ENCODE measurements at places on chromosomes 3 and 15.

GRCh38 chr3:13080591-13080990 is 7.4 kb upstream of the IQSEC1 start:
- DNase-seq = no peak

GRCh38 chr3:178059119-178059518 is 477.1 kb upstream of the KCNMB2 start:
- DNase-seq = no peak

DNA sequence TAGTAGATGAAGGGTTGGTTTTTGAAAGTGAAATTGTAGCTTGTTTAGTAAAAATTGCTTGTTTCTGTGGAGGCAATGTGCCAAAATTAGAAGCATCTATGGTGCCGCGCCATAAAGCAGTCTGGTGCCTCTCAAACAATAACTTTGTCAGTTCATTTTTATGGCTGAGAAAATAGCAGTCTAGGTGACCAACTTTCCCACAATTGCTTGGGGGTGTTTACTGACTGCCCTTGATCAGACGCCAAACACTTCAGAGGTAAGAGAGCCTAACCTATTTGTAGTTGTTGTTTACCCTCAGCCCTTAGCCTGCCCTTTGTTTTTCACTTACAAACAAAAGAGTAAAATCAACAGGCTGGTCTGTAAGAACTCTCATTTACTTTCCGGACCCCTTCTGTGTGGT is 174.5 kb downstream of the FNDC3B start:
- no peak for DNase-seq

DNA sequence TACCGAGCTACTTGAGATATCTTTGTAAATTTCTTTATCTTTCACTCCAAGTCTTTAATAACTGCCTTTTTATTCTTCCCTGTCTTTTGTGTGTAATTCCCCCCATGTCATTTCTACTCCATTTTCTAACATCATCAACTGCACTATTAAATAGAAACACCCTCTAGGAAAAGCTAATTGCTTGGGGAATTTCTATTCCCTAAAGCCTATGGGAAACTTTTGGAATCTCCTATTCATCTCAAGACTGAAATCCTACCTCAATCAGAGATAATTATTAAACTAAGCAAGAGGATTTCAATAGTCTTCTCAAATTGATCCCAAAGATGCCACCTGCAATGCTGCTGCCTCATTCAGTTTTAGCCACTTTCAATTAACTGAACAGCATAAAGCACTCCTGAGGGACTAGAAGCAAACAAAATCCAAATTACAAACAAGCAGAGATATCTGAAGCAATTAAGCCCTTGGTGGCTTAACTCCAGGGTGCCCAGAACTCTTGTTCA is 598.7 kb downstream of the IGSF11 start:
- no peak for DNase-seq

GRCh38 chr3:97487587-97487986 is 277.0 kb upstream of the ARL6 start:
- no peak for DNase-seq

DNA sequence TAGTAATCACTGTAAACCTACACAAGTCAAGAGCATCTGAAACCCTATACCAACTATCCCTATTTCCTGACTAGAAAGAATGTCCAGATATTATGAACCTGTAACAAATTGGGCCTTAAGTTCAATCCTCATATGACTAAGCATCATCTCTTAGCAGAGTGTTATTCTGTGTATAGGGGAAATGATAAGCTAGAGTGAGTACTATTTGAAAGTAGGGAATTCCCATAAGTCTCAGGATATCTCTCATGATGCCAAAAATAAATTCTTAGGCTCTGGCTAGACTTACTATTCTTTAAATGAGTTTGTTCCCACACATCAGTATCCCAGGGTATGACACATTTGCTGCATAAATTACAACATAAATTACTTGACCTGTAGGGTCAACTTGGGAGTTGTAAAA is 15.3 kb downstream of the MRPL47 start:
- no peak for DNase-seq

- DNase-seq = no peak
Measured at GRCh38 chr3:142945023-142945422, 18.5 kb downstream of the PAQR9 start.

GRCh38 chr3:118529554-118529953 is 505.1 kb downstream of the IGSF11 start:
- no peak for DNase-seq

GRCh38 chr15:93107646-93108045 is 18.6 kb upstream of the RGMA start:
- DNase-seq = no peak

GRCh38 chr15:66838671-66839239 is 136.7 kb downstream of the SMAD6 start:
- DNase-seq = no peak

GRCh38 chr15:40952301-40952900 is 870 bp upstream of the CHAC1 start:
- DNase-seq = no peak

GRCh38 chr3:23232016-23232415 is 28.9 kb downstream of the UBE2E2 start:
- DNase-seq = no peak

DNA sequence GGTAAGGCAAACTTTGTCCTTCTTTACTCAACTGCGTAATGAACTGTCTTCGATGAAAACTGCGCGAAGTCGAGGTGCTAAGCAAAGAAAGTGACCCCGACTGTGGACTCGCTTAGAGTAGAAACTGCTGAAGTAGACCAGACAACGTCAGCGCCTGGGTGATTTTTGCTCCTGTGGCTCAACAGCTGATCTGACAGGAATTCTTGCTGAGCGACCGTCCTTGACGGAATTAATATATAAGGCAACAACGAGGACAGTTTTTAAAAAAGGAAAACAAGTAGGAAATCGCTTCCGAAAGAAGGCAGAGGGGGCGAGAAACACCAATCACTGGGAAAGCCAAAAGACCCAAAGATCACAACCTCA is 541 bp downstream of the RPS27L start:
- DNase-seq = no peak
